T-helper 17 cell (primary cell): ENCODE measurements at places on chromosomes 2 and 18.
A peak's percentile ranks its signal among the peaks of the same experiment; 100 is the strongest.

- no peak for DNase-seq
These were observed 3.8 kb downstream of the EN1 start for GRCh38 chr2:118843483-118844132.

- DNase-seq, result no peak
These were observed 32.0 kb downstream of the RAB31 start for GRCh38 chr18:9740071-9740470.

GRCh38 chr2:190119257-190119656, 56.7 kb upstream of the MSTN start:
- DNase-seq, result peak; percentile 7

- no peak for DNase-seq
These were observed 2.5 kb downstream of the CRYGC start for GRCh38 chr2:208127090-208127489.
